ENCODE measurements at places on chromosomes 1 and 21. TPM values are rescaled to one million over a fixed set of nuclear protein-coding genes. Genes with fewer than 3 reads are reported as not detected.

DNA sequence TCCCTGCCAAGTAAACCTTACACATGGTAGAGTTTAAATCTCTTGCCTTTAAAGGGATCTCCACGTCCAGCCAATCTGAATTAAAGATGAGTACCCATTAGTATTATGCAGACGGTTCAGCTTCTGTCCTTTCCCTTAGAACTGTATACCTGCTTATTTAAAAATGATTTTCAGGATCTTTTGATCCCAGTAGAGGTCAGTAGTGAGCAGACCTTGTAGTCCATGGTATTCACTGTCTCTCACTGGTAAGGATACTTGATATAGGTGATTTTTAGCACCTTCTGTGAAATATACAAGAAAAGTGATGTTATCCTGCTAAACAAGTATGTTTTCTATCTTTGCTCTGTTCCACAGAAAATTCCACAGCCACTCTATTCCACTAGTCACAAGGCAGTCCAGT, 1211.6 kb upstream of the ADGRL4 start:
- no peaks in the 10 kb centered on the region for H3K27me3 ChIP-seq
- no peak for DNase-seq
- no peaks in the 10 kb centered on the region for H3K36me3 ChIP-seq
- H3K4me1 ChIP-seq: peaks cover 13% of the 10 kb centered on the region

- no peaks in the 10 kb centered on the region for H3K36me3 ChIP-seq
- H3K4me1 ChIP-seq: no peaks in the 10 kb centered on the region
- no peak overlapping the region for H3K27ac ChIP-seq
- no peak overlapping the region for H3K4me3 ChIP-seq
- no peak for DNase-seq
These were observed 13.3 kb upstream of the TLR5 start for GRCh38 chr1:223156343-223156742.

The CHRNB2 gene
- total RNA-seq: not detected

The DYNLT5 gene
- total RNA-seq: 0.78 TPM

The GSTM1 gene
- total RNA-seq: 14.1 TPM

The CRYZL1 gene
- total RNA-seq: 83.0 TPM
